NCI-H2081 (cell line): ENCODE measurements at places on chromosomes 12 and 14.

DNA sequence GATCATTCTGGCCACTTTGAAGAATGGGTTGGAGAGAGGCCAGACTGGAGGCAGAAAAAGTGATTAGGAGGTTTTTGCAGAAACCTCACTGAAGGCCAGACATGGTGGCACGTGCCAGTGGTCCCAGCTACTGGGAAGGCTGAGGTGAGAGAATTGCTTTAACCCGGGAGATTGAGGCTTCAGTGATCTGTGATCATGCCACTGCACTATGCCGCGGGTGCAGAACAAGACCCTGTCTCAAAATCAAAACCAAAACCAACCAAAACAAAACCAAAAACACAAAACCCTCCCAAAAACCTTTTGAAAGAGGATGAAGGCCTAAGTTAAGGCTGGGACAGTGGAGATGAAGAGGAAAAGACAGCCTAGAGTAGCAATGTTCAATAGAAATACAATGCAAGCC is 15.2 kb upstream of the CFAP54 start:
- DNase-seq = no peak

GRCh38 chr12:3101309-3102024 is 24.3 kb downstream of the TSPAN9 start:
- DNase-seq = no peak

DNA sequence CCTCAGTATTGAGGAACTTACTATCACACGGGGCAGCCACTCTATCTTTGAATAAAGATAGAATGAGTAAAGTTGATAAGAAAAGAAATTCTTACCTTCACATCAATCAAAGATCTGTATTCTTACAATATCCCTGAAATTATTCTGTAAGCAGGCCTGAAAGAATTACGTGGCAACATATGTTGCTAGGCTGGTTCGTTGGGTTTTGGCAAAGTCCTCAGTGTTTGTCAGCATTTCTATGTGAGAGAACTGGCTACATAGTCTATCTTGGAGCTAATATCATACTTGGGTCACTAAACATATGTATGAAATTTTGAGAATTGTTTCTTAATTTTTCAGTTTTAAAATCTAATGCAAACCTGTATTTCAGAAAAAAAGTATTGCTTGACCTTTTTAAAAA is 412.2 kb upstream of the GARIN6 start:
- DNase-seq = no peak

GRCh38 chr14:54688229-54688628 is 121.3 kb downstream of the SAMD4A start:
- DNase-seq = no peak

- DNase-seq = no peak
These were observed 525.8 kb upstream of the FBXO33 start for GRCh38 chr14:39957987-39958386.

GRCh38 chr12:68591734-68592418 is 18.8 kb upstream of the RAP1B start:
- DNase-seq = no peak

DNA sequence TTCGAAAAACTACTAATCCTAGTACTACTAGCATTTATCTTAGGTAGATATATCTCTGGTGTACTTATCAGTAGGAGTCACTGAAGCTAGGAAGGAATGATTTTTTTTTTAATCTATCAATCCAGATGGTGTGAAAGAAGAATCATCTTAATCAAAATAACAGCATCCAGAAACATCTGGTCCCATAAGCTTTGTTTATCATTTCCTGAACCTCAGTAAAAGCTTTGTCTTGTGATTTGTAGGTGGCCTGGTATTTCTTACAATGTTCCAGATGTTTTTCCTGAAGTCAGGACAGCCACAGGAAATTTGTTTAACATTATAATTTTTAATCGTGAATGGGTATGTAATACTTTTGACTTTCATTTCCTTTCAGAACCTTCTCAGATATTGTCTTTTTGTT is 28.0 kb upstream of the LUM start:
- no peak for DNase-seq

- DNase-seq = no peak
These were observed 83.2 kb downstream of the HMGA2 start for GRCh38 chr12:65907513-65907912.

GRCh38 chr14:77989441-77989991 is 180.7 kb upstream of the NRXN3 start:
- DNase-seq = no peak

GRCh38 chr14:31449971-31450610 is 7.2 kb downstream of the DTD2 start:
- DNase-seq = peak; percentile 18

DNA sequence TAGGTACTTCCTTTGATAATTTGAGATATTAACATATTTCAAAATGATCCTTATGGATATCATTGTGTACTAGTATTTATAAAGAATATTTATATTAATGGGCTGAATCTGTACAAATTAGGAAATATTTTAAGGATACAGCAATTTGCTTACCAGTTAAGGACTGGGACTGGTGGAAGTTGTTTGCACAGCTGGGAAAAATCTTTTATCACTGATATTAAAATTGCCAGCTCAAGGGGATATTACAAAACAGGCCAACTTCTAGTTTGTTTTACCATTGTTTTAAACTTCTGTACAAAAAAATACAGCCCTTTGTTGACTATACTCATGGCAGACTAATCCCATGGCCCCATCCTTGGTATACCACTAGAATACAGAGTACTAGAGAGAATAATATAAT is 133.2 kb upstream of the DDHD1 start:
- DNase-seq = no peak

GRCh38 chr12:110704750-110705149 is 15.8 kb upstream of the HVCN1 start:
- DNase-seq = peak; percentile 35

DNA sequence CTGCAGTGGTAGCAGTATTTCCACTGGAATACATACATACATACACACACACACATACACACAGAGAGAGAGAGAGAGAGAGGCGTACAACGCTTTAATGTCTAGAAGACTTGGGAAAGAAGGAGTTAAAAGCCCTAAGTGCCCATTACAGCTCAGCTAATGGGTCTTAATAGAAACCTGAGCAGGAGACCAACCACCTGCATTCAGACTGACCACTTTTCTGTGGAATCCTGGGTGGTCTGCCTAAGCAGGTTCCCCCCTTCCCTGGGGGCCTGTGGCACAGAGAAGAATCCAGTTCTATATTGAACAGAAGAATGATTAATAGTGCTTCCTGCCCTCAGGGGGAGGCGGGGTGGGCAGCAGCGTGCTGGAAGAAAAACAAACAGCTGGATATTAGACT is 312.4 kb upstream of the PRKD1 start:
- DNase-seq = no peak

DNA sequence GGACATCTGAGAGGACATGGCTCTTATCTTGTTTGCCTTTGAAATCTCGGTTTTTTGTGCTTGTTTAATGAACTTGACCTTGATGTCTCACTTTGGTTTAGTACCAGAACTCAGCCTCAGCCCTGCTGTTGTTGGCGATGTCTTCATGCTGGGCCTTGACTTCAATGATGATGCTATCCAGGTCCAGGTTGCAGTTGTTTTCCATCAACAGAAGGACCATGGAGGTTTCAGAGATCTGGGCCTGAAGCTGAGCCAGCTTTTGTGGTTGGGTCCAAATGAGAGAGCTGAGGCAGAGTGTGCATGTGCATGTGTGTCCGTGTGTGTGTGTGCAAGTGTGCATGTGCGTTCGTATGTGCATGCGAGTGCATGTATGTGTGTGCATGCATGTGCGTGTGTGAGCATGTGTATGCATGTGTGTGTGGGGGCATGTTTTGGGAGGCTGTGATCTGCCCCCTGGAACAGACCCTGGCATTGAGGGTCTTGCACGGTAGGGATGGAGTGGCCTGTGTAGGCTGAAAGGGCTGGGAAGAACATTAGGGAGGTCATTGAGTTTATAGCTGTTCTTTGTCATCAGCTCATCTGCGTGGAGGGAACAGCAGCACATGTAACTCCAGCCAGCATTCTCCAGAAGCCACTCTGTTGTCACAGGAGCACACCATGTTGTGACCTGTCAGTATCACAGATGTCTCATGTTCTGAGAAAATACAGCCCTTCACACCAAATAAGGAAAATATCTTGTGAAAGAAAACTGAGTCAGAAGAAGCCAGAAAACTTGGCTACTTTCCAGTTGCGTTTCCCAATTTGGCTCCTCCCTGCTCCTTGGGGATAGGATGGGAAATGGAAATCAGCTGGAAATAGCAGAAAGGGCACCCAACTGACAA is 10.0 kb upstream of the KRT82 start:
- no peak for DNase-seq

- DNase-seq = no peak
These were observed 36.6 kb downstream of the DHX37 start for GRCh38 chr12:124952295-124952694.

DNA sequence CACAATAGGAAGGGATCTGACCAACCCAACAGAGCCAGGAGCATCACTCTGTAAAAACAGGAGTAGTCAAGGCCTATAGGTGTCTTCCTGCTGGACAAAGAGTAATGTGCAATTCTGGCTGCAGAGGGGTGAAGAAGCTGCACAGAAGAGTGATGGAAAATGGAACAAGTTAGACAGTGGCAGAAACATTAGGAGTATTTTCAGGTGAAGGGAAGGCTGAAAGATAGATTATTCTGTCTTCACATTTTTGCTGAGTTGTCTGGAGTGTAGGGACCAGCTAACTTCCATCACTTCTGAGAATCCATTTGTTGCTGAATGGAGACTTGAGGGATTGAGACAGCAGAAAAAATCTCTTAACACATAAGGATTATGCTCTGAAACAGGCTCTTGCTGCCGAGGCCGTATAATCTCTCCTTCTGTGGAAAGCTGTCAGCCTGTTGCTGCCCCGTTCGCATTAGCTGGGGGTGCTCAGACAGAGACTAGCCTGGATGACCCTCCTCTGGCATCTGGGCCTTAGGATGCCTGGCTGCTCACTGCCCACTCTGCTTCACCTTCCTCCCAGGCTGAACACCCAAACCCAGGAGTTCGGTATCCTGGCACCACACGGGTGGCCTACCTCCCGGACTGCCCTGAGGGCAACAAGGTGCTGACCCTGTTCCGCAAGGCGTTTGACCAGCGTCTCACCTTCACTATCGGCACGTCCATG is 3.1 kb upstream of the ARHGEF25 start:
- DNase-seq = no peak

- no peak for DNase-seq
These were observed 87.3 kb upstream of the RIN3 start for GRCh38 chr14:92426237-92426636.

GRCh38 chr12:62446754-62447452 is 19.7 kb upstream of the MON2 start:
- no peak for DNase-seq

- DNase-seq = no peak
These were observed 188.3 kb upstream of the BCL2L14 start for GRCh38 chr12:11882301-11883019.

- DNase-seq = no peak
These were observed 65.3 kb downstream of the SUSD6 start for GRCh38 chr14:69676723-69677122.

DNA sequence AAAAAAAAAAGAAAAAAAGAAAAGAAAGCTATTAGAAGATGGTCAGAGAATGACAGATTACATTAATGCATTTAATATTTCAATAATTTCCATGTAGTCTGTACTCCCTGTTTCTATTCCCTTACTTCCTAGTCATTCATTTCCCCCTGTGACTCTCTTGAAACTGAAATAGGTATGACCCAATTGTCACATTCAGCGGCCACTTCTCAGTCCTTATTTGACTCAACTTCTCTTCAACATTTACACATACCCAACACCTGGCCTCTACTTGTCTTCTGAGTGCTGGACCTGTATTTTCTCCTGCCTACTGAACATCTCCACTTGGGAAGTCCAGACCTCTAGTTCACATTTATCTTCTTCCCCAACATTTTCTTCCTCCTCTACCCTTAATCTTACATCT is 7.2 kb downstream of the EEA1 start:
- DNase-seq = no peak

- DNase-seq = no peak
These were observed 4.6 kb downstream of the SALL2 start for GRCh38 chr14:21521501-21521900.

DNA sequence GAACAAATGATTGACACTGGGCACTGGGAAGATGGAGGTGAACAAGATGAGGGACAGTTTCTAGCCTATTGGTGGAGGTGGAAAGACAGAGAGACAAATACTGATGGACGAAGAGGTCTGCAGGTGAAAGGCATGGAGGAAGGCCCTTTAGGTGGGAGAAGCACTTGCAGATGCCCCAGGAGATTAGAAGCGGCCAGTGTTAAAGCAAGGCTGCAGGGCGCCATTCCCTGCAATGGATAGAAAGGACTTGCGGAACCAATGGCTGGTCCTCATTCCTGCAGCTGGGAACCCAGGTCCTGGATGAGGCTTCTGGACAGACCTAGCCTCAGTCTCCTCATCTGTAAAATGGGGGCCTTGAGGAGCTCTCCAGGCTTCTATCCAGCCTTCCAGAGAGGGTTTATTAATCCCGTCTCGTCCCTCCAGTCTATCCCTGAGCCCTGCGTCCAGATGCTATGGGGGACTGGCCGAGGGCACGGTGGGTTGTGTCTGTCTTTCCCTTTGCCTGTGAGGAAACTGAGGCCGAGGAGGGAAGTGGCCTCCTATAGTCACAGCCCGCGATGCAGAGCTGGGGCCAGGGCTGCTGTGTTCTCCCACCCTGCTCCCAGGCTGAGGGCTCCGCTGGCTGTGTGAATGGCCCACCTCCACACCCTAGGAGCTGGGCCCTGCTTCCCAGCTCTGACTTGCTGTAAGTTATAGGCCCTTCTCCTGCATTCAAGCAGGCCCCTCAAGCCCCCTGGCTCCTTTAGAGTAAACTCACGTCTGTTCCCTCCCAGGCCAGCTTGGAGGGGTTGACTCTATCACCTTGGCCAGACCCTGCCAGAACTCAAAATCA is 33.0 kb downstream of the CYP46A1 start:
- DNase-seq = no peak

- no peak for DNase-seq
These were observed 173.9 kb upstream of the ATF7IP start for GRCh38 chr12:14191612-14192011.

GRCh38 chr14:96852823-96853422 is 55.7 kb downstream of the VRK1 start:
- peak; percentile 41 for DNase-seq

GRCh38 chr14:67559639-67560038 is 26.5 kb downstream of the PLEKHH1 start:
- no peak for DNase-seq

- DNase-seq = peak; percentile 52
These were observed 169.0 kb upstream of the EEA1 start for GRCh38 chr12:93098077-93098476.

DNA sequence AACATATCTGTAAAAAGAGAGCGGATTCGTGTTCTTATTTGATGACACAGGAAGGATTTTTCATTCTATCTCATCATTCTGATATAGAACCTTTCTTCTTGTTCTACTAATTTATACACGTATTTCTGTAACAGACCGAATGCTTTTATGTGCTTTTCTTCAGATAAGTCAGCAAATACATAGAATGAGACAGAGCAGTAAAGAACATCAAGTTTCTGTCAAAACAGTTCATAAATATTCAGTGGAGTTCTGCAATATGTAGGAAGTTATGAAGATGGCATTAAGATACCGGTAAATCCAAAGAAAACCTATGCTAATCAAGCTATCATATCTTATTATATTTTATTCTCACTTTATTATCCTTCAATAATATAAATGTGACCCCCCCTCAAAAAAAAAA is 280.6 kb downstream of the EGLN3 start:
- DNase-seq = no peak

- no peak for DNase-seq
These were observed 16.7 kb downstream of the PRH1 start for GRCh38 chr12:10867381-10867780.

- DNase-seq = no peak
These were observed 29.5 kb downstream of the ABHD12B start for GRCh38 chr14:50901361-50901760.

GRCh38 chr14:88668448-88669116 is 105.7 kb downstream of the ZC3H14 start:
- no peak for DNase-seq

- no peak for DNase-seq
These were observed 19.7 kb upstream of the LRTM2 start for GRCh38 chr12:1800401-1801302.
